ENCODE measurements at places on chromosomes 7 and 10.
A peak's percentile ranks its signal among the peaks of the same experiment; 100 is the strongest.

- no peak for DNase-seq
Observed at GRCh38 chr10:60777696-60778213, 523 bp upstream of the CDK1 start.

DNA sequence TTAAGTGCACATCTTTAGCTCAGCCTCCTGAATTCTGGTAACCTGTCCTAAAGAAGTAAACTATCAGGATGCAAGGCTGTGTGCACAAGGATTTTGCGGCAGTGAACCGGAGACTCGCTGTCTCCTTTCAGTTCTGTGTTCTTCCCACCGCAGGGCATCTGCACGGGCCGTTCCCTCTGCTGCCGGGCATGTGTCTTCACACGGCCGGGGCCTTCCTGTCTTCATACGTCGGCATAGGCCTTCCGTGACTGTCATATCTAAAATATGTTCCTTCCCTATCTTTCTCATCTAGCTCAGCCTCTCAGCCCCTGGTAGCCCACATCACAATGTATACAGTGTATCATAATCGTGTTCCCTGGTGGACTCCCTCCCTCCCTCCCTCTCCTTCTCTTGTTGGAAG lies 16.4 kb downstream of the PALD1 start:
- no peak for DNase-seq

GRCh38 chr7:20305726-20306125 lies 25.0 kb upstream of the ITGB8 start:
- DNase-seq, result no peak

DNA sequence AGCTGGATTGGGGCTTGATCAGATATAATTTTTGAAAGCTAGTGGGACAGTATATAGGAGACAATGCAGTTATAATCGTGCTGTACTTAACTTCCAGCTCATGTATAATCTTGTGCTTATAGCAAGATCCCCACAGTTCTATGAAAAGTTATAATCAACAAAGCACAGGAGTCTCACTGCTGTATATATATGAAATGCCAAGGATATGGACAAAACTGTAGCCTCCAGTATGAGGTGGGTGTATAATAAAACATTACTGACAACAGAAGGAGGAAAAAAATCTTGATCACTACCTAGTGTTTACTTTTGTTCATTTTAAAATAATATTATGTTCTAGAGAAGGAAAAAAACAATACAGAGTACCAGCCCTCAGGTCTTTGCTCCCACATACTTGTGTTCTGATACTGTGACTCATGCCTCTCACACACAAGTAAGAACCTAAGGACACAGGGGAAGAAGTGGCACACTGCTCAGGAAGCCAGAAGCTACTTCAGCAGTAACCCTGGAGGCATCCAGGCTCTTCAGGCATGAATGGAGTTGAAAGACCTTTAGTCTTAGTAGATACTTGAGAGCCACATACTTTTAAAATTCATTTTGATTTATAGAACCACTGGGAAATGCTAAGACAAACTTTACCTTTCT lies 265.7 kb upstream of the IMMP2L start:
- DNase-seq, result no peak

DNA sequence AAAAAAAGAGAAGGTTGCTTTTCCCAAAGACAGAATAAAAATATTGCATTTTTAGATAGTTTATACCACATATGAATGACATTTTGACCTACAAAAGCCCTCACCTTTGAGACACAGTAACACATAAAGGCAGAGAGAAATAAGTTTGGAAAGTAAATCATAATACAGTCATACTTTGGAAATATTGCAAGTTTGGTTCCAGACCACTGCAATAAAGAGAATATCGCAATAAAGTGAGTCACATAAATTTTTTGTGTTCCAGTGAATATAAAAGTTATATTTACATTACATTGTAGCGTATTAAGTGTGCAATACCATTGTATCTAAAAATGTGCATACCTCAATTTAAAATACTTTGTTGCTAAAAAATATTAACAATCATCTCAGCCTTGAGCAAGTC lies 40.3 kb downstream of the CCDC71L start:
- DNase-seq, result no peak

- DNase-seq, result no peak
Observed at GRCh38 chr7:24442170-24442777, 131.0 kb upstream of the PALS2 start.

DNA sequence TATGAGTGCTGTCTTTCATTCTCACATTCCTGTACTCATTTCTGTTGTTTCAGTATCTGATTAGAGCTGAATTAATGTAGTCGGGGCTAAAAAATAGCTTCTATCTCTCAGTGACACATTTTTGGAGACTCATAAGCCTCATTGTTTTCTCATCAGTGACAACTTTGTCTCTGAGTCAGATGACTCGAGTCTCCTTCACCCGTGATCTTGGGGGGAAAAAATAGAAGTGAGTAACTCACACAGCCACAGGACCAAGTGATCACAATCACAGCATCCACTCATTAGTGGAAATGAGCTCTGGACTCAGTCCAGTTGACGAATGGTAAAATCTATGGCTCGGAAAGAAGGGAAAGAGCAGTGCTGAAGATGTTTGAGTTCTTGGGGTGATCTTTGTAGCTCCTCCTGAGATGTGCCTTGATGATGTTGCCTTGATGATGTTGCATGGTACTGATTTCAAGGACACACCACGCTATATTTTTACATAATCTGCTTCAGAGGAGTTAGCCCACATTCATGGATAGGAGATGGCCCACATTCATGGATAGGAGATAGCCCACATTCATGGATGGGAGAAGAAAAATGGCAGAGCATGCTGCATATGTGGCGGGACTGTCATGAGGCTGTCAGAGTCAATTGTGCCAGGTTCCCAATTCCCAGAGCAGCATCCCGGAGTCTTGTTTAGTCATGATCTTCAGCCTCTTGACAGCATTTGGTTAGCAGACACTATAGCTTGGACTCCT lies 214.7 kb downstream of the CELF2 start:
- DNase-seq, result no peak

DNA sequence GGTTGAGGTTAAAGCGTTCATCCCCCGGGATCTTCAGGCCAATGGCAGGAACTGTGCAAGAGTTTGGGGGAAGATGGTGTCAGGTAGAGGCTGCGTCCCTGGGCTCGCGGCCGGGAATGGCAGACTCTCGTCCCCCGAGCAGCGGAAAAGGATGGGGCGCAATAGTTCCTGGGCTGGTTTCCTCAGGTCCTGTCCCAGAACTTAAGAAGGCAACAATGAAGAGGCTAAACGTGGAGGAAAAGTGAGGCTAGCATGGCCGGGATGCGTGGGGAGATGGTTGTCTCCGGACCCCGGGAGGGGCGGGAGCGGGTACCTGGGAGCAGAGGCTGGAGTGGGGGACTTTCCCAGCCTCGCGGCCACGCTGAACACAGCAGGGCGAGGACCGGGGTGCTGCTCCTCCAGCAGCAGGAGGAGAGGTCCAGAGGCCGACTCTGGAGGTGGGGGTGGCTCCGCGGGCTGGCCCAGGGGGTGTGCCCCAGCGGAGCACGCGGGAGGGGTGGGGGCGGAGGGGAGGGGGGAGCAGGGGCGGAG lies 882 bp downstream of the IRF5 start:
- no peak for DNase-seq

DNA sequence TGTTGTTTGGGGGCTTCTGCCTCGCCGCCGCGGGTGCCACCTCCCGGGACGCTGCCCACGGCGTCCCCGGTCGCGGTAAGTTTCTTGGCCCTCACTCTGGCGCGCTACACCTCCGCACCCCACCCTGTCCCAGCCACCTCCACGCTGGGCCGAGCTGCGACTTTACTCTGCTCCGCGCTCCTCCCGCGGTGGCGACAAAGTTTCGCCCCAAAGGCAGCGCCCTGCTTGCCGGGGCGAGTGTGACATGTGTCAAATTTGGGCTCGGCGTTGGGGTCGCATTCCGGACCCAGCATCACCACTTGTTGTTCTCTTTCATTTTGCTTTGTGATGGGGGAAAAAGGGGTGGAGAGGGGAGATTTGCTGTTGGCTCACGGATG lies 167.7 kb upstream of the PPP1R3A start:
- DNase-seq, result no peak

GRCh38 chr10:131736321-131736980 lies 164.4 kb upstream of the PPP2R2D start:
- no peak for DNase-seq

DNA sequence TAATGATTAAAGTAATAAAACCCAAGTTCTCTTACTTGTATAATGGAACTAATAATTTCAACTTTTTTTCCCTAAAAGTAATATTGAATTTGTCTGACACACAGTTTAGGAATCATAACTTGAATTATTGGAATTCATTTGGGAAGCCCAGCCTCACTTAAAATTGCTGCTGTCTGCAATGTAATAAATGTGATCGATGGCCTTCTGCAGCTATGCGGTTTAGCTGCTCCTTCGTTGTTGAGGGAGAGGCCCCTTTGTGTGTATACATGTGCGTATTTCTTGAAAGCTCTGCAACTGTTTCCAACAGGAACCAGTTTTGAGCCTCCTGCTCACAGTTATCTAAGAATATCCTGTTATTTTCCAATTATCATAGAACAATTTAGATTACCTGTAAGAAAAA lies 152.5 kb downstream of the AKR1D1 start:
- no peak for DNase-seq

- no peak for DNase-seq
Observed at GRCh38 chr10:78248651-78249464, 215.2 kb downstream of the RPS24 start.

DNA sequence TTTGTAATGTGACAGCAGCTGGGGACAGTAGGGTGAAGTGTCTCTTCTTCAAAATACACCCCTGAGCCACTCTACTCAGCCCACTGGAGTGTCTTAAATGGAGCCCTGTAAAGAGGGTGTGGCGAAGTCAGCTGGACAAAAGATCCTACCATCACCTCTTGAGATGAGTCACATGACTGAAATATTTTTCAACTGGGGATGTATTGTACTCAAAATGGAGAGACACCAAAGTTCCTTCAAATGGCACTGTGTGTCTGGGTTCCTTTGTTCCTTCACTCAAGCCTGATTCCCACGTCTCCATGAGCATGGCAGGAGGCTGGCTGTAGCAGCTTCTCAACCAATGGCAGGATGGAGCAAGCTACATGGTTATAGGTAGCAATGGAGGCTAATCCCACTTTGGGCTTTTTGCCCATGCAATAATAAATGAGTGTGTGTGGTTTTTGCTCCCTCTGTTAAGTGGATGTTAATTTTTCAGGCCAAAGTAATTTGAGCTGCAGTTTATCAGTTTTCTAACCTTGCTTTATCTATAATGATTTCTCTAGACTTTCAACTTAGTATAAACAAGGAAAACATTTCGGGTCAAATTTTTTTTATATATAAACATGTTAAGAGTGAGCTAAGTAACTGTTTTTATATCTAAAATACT lies 68.2 kb downstream of the CLEC2L start:
- DNase-seq, result peak; percentile 68

GRCh38 chr7:116740755-116741462 lies 68.9 kb downstream of the MET start:
- no peak for DNase-seq

DNA sequence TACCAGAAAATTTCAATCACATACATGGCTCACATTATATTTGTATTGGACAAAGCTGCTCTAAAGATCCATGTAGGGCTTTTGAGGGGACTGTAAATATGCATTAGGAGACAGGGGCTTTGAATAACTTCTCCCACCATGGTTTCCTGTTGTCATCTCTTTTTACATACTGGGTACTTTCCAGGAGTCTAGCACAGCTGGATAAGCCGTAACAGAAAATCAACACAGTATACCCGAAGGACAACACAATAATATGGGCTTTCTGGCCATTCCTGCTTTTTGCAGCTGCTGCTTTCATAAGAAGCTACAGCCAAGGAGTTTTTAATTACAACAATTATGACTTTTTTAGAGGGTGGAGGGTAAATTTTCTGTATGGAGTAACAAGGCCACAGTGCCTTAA lies 63.4 kb upstream of the SRPK2 start:
- DNase-seq, result no peak

GRCh38 chr10:77188000-77188395 lies 449.6 kb downstream of the KCNMA1 start:
- DNase-seq, result no peak

GRCh38 chr7:120725376-120726039 lies 132.4 kb downstream of the TSPAN12 start:
- no peak for DNase-seq

- no peak for DNase-seq
Observed at GRCh38 chr7:26306790-26307189, 15.1 kb downstream of the SNX10 start.

GRCh38 chr7:101218236-101219125 lies 516 bp downstream of the ZNHIT1 start:
- DNase-seq, result no peak

DNA sequence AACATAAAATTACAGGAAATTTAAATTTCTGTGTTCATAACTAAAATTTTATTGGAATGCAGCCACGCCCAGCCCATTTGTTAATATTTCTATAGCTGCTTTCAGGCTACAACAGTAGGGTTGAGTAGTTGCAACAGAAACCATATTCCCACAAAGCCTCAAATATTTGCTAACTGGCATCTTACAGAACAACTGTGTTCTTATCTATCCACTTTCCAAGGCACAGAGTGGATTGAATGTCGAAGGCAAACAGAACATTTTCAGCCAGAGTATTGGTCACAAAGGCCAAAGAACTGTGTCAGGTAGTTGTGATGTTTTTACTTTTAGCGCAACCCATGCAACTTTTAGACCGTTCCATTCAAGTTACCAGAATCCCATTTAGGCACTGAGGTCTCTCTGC lies 51.1 kb upstream of the OPN4 start:
- DNase-seq, result no peak

GRCh38 chr7:102036958-102037357 lies 219.5 kb downstream of the CUX1 start:
- no peak for DNase-seq

DNA sequence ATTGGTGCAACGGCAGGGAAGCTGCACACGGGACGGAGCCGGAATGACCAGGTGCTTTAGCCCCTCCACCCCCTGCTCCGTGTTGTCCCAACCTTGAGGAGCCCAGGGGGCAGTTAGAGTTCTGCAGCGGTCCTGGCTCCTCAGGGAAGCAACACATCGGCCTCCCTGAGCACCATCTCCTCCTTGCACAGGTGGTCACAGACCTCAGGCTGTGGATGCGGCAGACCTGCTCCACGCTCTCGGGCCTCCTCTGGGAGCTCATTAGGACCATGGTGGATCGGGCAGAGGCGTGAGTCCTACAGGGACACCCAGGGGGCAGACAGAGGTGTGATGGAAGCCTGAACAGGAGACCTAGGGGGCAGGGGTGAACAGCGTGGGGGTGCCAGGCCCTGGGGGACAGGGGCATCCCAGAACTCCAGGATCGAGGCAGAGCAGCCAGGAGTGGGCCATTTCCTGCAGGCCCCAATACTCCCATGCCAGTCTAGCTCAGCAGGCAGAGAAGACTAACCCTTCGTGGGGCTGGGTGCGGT lies 7.3 kb downstream of the ASL start:
- DNase-seq, result no peak

- DNase-seq, result peak; percentile 12
Observed at GRCh38 chr7:3897430-3898372, 596.6 kb downstream of the SDK1 start.

DNA sequence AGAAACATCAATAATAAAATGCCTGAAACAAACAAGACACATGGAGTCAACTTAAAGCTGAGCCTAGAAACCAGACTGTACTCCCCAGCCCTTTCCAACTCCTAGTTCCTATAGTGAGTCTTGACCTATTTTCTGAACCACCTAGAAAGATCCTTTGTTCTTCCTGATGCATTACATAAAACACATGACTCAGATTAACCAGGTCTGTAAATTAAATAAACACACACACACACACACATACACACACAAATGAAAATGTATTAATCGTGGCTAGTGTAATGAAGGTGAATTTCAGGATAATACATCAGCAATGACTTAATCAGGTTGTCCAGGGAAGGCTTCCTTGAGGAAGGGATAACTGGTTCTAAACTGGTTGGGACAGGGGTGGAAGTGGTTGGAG lies 104.7 kb downstream of the ST8SIA6 start:
- no peak for DNase-seq
